ENCODE measurements at places on chromosomes 7 and 10. TPM values are rescaled to one million over a fixed set of nuclear protein-coding genes. Genes with fewer than 3 reads are reported as not detected.

APBB1IP gene
- not detected for total RNA-seq

DNA sequence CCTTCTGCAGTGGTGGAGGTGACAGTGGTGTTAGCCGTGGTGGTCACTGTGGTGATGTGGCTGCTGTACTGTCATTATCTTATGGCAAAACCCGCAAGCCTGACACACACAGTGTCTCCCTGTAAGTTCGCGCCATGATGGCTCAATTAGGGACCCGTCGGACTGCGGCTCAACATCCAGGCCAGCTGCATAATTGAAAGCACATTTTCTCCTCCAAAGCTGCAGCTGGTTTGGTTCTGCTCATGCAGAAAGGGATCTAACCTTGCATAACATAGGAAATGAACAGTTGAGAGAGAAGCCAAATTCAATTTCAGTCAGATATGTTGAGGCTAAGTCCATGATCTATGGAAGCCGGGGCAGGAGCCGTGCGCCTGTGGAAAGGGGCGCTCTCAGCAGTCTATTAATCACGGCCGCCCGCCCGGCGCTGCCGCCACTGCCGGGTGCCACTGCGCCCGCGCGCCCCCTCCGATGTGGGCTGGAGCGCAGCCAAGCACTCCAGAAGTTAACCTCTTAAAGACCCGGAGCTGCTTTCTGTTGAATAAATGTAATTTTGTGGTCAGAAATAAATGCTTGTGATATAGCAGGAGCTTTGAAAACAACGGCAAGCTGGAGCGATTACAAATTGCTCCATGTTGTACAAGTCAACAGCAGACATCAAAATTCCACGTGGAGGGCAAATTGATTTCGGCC, 227.7 kb downstream of the CUX1 start:
- no peak for DNase-seq

RAPGEF5 gene
- 6.0 TPM for total RNA-seq

GRCh38 chr10:102444851-102445250, 6.5 kb downstream of the C10orf95 start:
- no peak for DNase-seq

GRCh38 chr7:155003092-155003375, at the start of gene PAXIP1:
Gene PAXIP1, minus strand, starts transcription at chr7:155003124. Its CDS starts 195 bp downstream, at chr7:155002929.
- DNase-seq, result peak; percentile 59

DNA sequence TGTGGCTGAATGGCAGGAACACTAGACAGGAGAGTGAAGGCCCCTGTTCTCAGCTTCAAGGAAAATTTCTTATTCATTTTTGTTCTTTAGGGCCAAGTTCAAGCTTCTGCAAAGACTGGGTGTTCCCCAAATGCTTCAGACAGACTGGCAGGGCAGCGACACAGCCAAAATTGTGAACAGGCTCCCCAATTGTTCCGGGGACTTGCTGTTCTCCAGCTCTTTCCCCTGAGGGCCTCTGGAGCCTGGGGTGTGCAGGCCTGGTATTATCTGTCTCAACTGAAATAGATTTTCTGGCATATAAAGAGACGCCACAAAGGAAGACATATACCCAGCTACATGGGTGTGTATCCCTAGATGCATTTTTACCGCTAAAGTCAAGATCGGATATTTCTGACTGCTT, 30.3 kb upstream of the PLCE1 start:
- DNase-seq, result no peak

DNA sequence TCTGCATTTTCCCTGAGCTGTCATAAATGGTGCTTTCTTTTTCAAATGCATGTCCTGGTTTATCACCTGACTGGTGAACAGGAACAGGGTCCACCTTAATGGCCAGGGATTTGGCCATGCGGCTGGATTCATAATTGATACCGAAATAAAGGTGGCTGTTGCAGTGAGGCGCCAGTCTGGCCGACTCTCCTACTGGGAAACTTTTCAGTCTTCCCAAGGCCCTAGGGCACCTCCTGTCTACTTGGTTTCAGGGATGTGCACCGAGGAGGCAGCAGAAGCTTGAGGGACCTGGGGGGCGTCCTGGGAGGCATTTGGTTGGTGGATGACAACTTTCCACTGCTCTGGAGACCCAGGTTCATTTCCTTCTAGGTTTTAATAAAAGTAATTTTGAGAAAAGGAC, 46.4 kb upstream of the FIGNL1 start:
- DNase-seq, result no peak

GRCh38 chr7:3561932-3562331, 260.9 kb downstream of the SDK1 start:
- DNase-seq, result no peak

CFAP69 gene
- total RNA-seq, result 2.5 TPM

DNA sequence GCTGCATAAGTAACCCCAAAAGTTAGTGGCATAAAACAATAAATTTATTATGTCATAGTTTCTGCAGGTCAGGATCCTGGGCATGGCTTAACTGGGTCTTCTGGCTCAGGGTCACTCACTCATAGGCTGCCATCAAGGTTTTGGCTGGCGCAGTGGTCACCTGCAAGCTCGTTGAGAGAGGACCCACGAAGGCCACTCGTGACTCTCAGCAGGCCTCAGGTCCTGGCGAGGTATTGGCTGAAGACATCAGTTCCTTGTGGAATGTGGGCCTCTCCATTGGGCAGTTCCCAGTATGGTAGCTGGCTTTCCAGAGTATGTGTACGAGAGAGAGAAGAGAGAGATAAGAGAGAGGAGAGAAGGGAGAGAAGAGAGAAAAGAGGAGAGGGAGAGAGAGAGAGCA, 138.3 kb upstream of the KLF14 start:
- no peak for DNase-seq

- no peak for DNase-seq
Measured at GRCh38 chr10:112345202-112345601, 28.7 kb upstream of the ACSL5 start.

DNA sequence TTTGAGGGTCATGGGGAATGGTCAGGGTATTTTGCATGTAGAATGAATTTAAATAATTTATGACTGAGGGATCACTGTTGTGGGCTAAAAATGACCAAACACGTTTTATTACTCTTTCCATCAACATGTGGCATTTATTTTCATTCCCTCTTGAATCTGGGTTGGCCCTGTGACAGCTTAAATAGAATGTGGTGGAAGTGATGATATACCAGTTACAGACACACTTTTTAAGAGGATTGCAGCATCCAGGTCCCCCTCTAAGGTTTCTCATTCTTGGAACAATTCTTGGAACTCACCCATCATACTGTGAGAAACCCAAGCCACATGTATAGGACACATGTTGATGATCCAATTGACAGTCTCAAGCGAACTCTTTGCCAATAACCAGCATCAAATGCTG, 272.4 kb downstream of the ETV1 start:
- DNase-seq, result no peak

GRCh38 chr10:81426722-81427121, 448.3 kb upstream of the NRG3 start:
- DNase-seq, result no peak

GRCh38 chr10:89301232-89301631, 614 bp upstream of the IFIT2 start:
- DNase-seq, result no peak

DNA sequence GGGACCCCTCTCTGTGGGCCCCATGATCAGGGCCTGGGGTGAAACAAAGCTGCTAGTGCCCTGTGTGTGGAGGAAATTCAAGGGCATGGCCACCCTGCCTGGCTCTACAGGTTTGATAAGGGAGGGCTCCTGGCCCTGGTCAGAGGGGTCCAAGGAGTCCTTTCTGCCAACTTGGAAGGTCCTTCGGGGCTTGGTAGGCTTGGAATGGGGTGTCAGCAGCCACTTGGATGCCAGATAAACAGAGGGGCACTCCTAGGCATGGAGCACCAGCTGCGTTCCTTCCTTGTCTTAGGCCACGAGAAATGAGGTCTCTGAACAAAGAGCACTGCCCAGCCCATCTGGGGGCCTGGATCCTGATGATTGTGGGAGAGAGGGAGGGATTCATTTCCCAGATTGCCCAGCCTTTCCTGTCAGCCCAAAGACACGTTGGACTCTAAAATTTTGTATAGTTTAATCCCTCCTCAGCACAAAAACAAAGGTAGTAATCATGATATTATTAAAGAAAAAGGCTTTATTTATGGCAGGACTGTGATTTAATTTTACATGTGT, 5.1 kb downstream of the MTURN start:
- no peak for DNase-seq

DNA sequence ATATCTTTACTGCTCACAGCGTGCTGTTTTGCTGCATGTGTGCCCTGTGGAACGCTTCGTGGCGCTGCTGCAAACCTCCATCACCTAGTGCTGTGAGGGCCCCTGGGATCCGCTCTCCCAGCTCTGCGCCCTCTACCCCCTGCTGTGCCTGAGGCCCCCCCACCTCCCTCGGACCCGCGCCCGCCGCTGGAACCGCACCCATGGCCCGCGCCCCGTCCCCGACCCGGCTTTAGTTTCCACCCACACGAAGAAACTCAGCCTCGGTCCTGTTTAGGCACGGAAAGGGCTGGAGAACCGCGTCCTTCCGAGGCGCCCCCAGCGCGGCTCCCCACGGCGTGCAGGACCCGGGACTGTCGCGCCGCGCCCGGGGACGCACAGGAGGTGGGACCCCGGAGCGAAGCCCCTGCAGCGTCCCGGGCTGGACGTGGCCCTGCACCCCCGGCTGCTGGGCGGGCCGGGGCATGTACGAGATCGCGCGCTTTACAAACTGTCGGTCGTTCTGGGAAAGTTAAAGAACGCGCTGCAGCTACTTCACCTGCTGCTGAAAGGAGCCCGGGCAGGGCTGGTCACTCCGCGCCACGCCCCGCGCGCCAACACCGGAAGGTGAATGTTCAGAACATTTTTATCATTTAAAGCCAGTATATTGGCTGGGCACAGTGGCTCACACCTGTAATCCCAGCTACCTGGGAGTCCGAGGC, 54.3 kb downstream of the BMS1 start:
- DNase-seq, result no peak

- no peak for DNase-seq
Measured at GRCh38 chr7:127158659-127159058, 94.1 kb downstream of the GRM8 start.

GRCh38 chr7:154546946-154547587, 455.9 kb downstream of the PAXIP1 start:
- no peak for DNase-seq

SLC26A4 gene
- total RNA-seq, result 0.12 TPM

DNA sequence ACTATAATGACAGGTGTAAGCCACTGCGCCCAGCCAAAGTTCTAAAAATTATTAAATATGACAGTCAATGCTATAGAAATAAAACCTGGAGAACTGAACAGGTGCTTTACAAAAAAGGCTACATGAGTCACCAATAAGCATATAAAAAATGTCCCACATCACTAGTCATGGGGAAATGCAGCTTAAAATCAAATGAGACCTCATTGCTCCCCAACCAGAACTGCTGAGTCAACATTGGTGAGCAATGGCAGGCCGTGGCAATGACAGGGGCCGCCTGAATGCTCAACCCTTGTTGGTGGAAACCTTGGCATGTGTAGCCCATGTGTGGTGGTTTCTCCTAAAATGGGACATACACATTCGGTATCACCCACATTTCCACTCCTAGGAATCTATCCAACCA, 352.3 kb upstream of the KLF6 start:
- no peak for DNase-seq

DNA sequence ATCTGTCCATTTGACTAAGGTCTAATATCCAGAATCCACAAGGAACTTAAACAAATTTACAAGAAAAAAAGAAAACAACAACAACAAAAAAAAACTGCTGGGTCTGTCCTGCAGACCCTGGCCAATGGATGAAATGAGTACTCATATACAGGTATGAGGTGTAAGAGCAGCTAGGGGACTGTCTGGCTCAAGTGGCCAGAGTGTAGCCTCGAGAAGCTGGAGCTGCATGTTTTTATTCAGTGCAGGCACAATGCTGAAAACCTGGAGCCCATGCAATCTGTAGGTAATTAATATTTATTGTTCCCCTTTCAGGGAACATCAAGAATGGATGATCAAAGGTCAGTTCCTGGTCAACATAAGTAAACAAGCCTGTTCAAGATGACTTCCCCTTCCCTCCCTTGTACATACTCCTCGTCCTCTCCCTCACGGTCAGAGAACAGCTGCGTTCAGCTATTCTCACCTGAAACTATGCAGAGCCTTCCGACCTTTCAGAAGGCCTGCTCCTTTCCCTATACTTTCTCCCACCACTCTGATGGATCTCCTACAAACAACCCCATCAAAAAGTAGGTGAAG, 15.5 kb downstream of the CYP2C19 start:
- DNase-seq, result no peak

STEAP2 gene
- total RNA-seq, result 1.6 TPM

GRCh38 chr10:73246646-73247508, at the start of gene DNAJC9:
Gene DNAJC9, minus strand, starts transcription at chr10:73247255. Its CDS starts 66 bp downstream, at chr10:73247189.
- DNase-seq, result peak; percentile 99

- DNase-seq, result no peak
Measured at GRCh38 chr10:118581340-118581739, 14.1 kb downstream of the PRLHR start.

- no peak for DNase-seq
Measured at GRCh38 chr10:31897506-31897905, 31.1 kb downstream of the ARHGAP12 start.

DNA sequence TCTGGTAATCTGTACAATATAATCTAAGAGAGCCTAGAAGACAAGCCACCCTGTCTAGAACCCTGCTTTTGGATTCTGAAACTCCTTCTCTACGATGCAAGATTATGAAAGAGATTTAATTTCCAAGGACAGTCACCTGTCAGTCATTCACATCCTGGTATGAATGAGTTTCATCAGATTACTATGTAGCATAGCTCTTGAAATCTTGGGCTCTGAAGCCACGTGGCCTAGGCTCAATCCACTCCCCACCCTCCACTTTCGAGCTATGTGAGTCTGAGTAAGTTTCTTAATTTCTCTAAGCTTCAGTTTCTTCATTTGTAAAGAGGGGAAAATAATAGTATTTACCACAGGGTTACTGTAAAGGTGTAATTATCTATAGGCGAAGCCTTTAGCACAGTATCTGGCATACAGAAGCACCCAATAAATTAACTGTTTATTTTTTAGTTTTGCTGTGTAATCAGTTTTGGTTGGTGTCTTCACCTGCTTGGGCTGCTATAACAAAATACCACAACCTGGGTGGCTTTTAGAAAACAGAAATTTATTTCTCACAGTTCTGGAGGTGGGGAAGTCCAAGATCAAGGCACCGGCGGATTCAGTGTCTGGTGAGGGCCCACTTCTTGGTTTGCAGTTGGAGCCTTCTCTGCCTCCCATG, 71.3 kb downstream of the MYOF start:
- DNase-seq, result no peak

DNA sequence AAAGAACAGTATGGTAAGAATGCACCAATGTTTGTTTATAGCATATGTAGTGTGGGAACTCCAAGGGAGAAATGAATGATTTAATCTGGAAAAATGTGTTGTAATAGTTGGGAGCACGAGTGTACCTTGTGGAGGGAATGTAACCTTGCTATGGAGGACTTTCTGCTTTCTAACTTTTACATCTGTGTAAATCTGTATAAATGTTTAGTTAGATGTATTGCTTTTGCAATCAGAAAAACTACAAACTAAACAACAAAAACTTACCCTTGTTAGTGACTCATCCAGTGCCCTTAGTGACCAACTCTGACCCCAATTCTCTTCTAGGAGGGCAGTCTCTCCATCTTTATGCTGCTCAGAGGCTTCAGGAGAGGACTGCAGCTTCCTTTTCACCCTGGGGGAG, 89.3 kb downstream of the CCNY start:
- no peak for DNase-seq

- no peak for DNase-seq
Measured at GRCh38 chr7:40899151-40899550, 764.3 kb downstream of the SUGCT start.

GRCh38 chr10:25047088-25047487, 30.7 kb downstream of the THNSL1 start:
- DNase-seq, result no peak

MAGI2 gene
- 10.0 TPM for total RNA-seq

All from neural crest cell (in vitro differentiated cells).